ENCODE measurements at places on chromosomes 2 and 18. TPM values are rescaled to one million over a fixed set of nuclear protein-coding genes. Genes with fewer than 3 reads are reported as not detected.

GRCh38 chr2:223041527-223042109 is 10.4 kb upstream of the KCNE4 start:
- no peaks in the 10 kb centered on the region for H3K27me3 ChIP-seq
- H3K4me3 ChIP-seq: no peak overlapping the region
- peaks cover 20% of the 10 kb centered on the region for H3K4me1 ChIP-seq
- H3K27ac ChIP-seq: peak overlapping the region; percentile 78

DNA sequence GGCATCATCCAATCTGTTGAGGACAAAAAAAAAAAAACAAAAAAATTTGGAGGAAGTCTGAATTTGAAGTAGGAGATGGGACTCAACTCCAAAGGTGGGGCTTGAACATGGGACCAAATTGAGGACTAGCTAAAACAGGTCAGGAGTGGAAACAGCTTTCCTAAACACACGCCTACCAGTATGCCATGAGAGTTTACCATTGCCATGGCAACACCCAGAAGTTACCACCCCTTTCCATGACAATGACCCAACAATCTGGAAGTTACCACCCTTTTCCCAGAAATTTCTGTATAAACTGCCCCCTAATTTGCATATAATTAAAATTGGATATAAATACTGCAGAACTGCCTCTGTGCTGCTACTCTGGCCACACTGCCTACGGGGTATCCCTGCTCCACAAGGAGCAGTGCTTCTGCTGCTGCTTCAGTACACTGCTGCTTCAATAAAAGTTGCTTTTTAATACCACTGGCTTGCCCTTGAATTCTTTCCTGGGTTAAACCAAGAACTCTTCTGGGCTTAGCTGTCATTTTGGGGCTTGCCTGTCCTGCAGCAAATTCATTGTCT is 73.3 kb upstream of the FSIP2 start:
- H3K4me1 ChIP-seq: no peaks in the 10 kb centered on the region
- no peak overlapping the region for H3K4me3 ChIP-seq
- H3K27ac ChIP-seq: no peak overlapping the region
- DNase-seq: no peak

- H3K27me3 ChIP-seq: no peaks in the 10 kb centered on the region
- no peak for DNase-seq
- H3K4me1 ChIP-seq: no peaks in the 10 kb centered on the region
These were observed 33.5 kb downstream of the MGAT5 start for GRCh38 chr2:134287323-134287722.

GRCh38 chr2:196251132-196251531 is 79.8 kb upstream of the STK17B start:
- H3K27ac ChIP-seq: no peak overlapping the region
- H3K4me1 ChIP-seq: peaks cover 7% of the 10 kb centered on the region
- no peaks in the 10 kb centered on the region for H3K27me3 ChIP-seq
- no peak for DNase-seq
- H3K4me3 ChIP-seq: no peak overlapping the region
- H3K36me3 ChIP-seq: no peaks in the 10 kb centered on the region

- H3K36me3 ChIP-seq: no peaks in the 10 kb centered on the region
- no peaks in the 10 kb centered on the region for H3K4me1 ChIP-seq
- no peak overlapping the region for H3K4me3 ChIP-seq
- peak; percentile 15 for DNase-seq
- H3K27ac ChIP-seq: no peak overlapping the region
- no peaks in the 10 kb centered on the region for H3K27me3 ChIP-seq
These were observed 67.4 kb downstream of the STEAP3 start for GRCh38 chr2:119290859-119291587.

DNA sequence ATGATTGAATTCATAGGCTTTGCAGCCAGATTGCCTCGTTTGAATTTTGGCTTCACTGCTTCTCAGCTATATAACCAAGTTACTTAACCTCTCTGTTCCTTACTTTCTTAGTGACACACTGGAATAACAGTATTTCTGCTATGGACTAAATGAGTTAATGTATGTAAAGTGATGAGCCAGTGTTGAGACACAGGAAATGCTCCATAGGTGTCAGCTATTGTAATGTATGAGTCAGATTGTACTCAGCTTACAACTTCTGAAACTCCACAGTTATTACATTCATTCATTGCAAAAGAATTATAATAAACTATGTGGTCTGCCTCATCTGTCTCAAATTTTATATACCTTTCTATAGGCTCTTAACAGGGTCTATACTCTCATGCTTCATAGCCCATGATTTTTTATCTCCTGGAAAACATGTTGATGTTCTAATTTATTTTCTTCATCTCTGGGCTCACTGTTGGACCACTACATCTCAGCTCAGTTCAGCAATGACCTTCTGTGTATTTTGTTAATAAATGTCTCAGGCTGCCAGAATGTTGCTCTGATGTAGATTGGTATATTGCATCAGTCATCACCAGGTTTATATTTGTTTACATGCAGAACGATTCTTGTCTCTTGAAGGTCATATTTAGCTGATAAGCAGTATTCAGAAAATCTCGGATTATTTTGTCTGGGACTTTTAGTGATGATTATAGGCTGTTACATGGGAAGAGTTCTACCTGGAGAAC is 76.2 kb downstream of the MAP3K20 start:
- peaks cover 2% of the 10 kb centered on the region for H3K36me3 ChIP-seq
- no peaks in the 10 kb centered on the region for H3K27me3 ChIP-seq
- peaks cover 56% of the 10 kb centered on the region for H3K4me1 ChIP-seq
- H3K27ac ChIP-seq: peak overlapping the region; percentile 92
- H3K4me3 ChIP-seq: no peak overlapping the region

GRCh38 chr18:51461956-51462355 is 264.5 kb upstream of the MEX3C start:
- H3K36me3 ChIP-seq: no peaks in the 10 kb centered on the region
- DNase-seq: no peak
- no peaks in the 10 kb centered on the region for H3K27me3 ChIP-seq
- no peaks in the 10 kb centered on the region for H3K4me1 ChIP-seq
- no peak overlapping the region for H3K4me3 ChIP-seq

DNA sequence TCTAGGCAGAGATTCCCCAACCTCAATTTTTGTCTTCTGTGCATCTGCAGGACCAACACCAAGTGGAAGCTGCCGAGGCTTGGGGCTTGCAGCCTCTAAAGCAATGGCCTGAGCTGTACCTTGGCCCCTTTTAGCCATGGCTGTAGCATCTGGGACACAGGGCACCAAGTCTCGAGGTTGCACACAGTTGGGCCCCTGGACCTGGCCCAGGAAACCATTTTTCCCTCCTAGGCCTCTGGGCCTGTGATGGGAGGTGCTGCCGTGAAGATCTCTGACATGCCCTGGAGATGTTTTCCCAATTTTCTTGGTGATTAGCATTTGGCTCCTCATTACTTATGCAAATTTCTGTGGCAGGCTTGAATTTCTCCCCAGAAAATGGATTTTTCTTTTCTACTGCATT is 105.7 kb upstream of the LDAH start:
- H3K27ac ChIP-seq: no peak overlapping the region
- H3K36me3 ChIP-seq: no peaks in the 10 kb centered on the region
- DNase-seq: no peak

DNA sequence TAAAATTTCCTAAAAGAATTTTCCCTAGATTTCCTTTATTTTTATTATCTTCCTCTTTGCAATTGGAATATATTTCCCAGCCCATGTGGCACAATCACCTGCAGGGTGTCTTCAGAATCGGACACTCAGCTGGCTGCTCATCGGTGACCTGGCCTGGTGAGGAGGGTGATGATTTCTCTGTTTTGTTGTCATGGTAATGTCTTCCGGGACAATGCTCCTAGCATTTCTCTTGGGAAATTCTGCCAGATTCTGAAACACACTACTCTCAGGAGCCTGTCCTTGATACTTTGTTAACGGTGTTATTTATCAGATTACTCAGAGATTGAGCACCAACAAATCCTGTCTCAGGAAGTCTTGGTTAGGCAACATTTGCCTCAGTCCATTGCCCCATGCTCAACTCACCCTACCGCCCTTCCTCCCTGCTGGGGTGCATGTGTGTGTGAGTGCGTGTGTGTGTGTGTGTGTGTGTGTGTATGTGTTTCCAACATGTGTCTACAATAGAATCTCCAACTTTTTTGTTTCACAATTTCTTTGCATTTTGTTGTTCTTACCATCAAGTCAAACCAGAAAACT is 70.3 kb downstream of the MYT1L start:
- H3K4me1 ChIP-seq: no peaks in the 10 kb centered on the region
- DNase-seq: no peak
- H3K36me3 ChIP-seq: no peaks in the 10 kb centered on the region
- H3K4me3 ChIP-seq: no peak overlapping the region
- no peaks in the 10 kb centered on the region for H3K27me3 ChIP-seq
- no peak overlapping the region for H3K27ac ChIP-seq

DNA sequence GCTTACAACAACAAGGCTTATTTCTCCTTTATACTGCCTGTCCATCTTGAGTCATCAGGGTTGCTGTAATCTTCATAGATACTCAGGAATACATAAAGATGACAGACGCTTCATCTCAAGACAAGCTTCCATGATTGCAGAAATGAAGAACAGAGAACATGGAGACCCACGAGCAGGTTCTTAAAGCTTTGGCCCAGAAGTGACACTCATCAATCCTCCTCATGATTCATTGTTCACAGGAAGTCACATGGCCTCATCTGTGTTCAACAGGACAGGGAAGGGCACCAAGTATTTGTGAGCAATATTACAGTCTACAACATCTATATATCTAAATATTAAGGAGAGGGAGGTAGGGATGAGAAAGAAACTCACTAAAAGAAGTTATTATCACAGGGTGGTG is 36.5 kb upstream of the PGAP1 start:
- no peaks in the 10 kb centered on the region for H3K36me3 ChIP-seq
- no peak overlapping the region for H3K27ac ChIP-seq
- no peaks in the 10 kb centered on the region for H3K27me3 ChIP-seq

- no peaks in the 10 kb centered on the region for H3K36me3 ChIP-seq
- H3K27me3 ChIP-seq: no peaks in the 10 kb centered on the region
- no peaks in the 10 kb centered on the region for H3K4me1 ChIP-seq
- no peak overlapping the region for H3K27ac ChIP-seq
- no peak overlapping the region for H3K4me3 ChIP-seq
These were observed 186.7 kb upstream of the RBMS1 start for GRCh38 chr2:160680294-160680693.

DNA sequence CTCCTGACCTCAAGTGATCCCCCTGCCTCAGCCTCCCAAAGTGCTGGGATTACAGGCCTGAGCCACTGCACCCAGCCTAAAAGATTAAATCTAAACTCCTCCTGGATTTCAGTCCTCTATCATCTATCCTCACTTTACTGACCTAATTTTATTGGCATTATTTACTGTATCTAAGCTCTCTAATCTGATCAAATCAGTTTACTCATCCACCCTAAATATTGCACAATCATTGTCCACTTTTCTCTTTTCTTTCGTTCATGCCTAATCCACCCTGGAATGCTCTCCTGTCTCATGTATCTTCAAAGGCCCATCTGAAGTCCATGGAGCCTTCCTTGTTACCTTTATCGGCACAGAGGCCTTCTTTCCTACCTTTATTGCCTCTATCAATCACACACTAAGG is 31.6 kb upstream of the GPR155 start:
- H3K36me3 ChIP-seq: no peaks in the 10 kb centered on the region
- no peak for DNase-seq
- H3K4me3 ChIP-seq: no peak overlapping the region
- no peak overlapping the region for H3K27ac ChIP-seq
- no peaks in the 10 kb centered on the region for H3K4me1 ChIP-seq

GRCh38 chr2:64942693-64943092 is 46.5 kb upstream of the SLC1A4 start:
- H3K4me3 ChIP-seq: no peak overlapping the region
- peaks cover 40% of the 10 kb centered on the region for H3K4me1 ChIP-seq
- DNase-seq: no peak
- no peaks in the 10 kb centered on the region for H3K36me3 ChIP-seq
- H3K27ac ChIP-seq: no peak overlapping the region

- no peaks in the 10 kb centered on the region for H3K27me3 ChIP-seq
- no peak within 1 kb of the TSS for H3K4me3 ChIP-seq
- H3K4me1 ChIP-seq: peaks cover 13% of the 10 kb centered on the region
- H3K36me3 ChIP-seq: no peaks in the 10 kb centered on the region
- H3K27ac ChIP-seq: no peak within 1 kb of the TSS
These were observed at the start of gene OTOS for GRCh38 chr2:240140511-240140910. TSS of gene OTOS (minus strand) at chr2:240140658. CDS start at chr2:240140326, 332 bp downstream.

DNA sequence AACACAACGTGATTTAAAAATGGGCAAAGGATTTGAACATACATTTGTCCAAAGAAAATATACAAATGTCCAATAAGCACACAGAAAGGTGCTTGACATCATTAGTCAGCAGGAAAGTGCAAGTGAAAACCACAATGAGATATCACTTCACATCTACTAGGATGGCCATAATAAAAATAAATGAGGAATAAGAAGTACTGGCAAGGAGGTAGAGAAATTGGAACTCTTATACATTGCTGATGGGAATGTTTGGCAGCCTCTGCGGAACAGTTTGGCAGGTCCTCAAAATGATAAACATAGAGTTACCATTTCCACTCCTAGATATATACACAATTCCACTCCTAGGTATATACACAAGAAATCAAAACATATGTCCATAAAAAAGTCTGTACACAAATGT is 51.0 kb upstream of the PGAP1 start:
- no peak overlapping the region for H3K27ac ChIP-seq
- no peak for DNase-seq
- no peaks in the 10 kb centered on the region for H3K4me1 ChIP-seq
- no peak overlapping the region for H3K4me3 ChIP-seq

- no peaks in the 10 kb centered on the region for H3K36me3 ChIP-seq
- peak overlapping the region; percentile 96 for H3K4me3 ChIP-seq
- no peak for DNase-seq
- H3K27me3 ChIP-seq: no peaks in the 10 kb centered on the region
- peak overlapping the region; percentile 99 for H3K27ac ChIP-seq
These were observed 1.8 kb downstream of the REL start for GRCh38 chr2:60882971-60883753.

DNA sequence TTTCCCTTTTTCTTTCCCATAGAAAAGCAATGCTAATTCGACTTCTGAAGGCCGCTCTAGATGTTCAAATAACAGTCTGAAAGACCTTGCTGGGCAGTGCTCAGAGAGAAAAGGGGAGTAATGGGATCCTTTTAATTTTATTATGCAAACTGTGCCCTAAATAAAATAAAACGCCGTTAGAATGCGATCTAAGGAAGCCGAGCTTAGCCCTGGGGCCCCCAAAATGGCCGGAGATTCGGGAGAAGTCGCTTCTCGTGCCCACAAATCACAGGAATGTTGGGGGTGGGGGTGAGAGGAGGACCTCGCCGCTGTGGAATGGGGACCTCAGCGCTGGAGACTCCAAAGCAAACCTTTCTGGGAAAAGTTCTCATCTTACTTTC is 8.4 kb upstream of the POU3F3 start:
- H3K4me3 ChIP-seq: no peak overlapping the region
- H3K36me3 ChIP-seq: no peaks in the 10 kb centered on the region
- H3K27me3 ChIP-seq: peaks cover 77% of the 10 kb centered on the region
- H3K27ac ChIP-seq: no peak overlapping the region

- no peaks in the 10 kb centered on the region for H3K27me3 ChIP-seq
- no peaks in the 10 kb centered on the region for H3K4me1 ChIP-seq
- DNase-seq: no peak
- H3K4me3 ChIP-seq: no peak overlapping the region
- H3K27ac ChIP-seq: no peak overlapping the region
These were observed 130.8 kb downstream of the ZNF236 start for GRCh38 chr18:76953156-76953555.

- no peaks in the 10 kb centered on the region for H3K36me3 ChIP-seq
- DNase-seq: no peak
- H3K27ac ChIP-seq: no peak overlapping the region
- H3K27me3 ChIP-seq: no peaks in the 10 kb centered on the region
These were observed 422.5 kb downstream of the DPP10 start for GRCh38 chr2:114864901-114865300.

The QPCT gene
- 26.2 TPM for polyA plus RNA-seq

The EPAS1 gene
- polyA plus RNA-seq: 96.7 TPM

The CFAP53 gene
- 0.44 TPM for polyA plus RNA-seq

The TEKT4 gene
- not detected for polyA plus RNA-seq

The TDRD15 gene
- polyA plus RNA-seq: not detected

The NCKAP5 gene
- 3.0 TPM for polyA plus RNA-seq

The KHK gene
- 0.06 TPM for polyA plus RNA-seq

The CDKL4 gene
- not detected for polyA plus RNA-seq

The RRM2 gene
- polyA plus RNA-seq: 34.1 TPM

Measured in keratinocyte (primary cell).